Fibroblast of lung (primary cell): ENCODE measurements at places on chromosomes 11 and 22. TPM values are rescaled to one million over a fixed set of nuclear protein-coding genes. Genes with fewer than 3 reads are reported as not detected.
A peak's percentile ranks its signal among the peaks of the same experiment; 100 is the strongest.

DNA sequence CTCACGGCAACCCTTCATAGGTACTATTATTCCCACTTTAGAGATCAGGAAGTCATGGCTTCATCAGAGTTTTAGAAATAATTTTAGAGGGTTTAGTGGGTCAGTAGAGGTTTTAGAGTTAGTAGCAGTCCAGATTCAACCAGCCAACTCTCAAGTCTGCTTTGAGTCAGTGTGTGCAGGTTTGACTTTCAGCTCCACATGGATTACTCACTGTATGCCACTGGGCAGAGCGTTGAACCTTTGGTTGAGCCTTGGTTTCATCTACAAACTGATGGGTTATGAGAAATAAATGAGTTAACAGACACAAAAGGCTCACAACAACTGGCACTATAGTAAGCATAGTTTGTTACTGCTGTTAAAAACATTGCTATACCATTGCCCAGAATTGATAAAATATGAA, 19.0 kb upstream of the TP53AIP1 start:
- no peaks in the 10 kb centered on the region for H3K36me3 ChIP-seq
- no peak overlapping the region for H3K4me3 ChIP-seq
- no peaks in the 10 kb centered on the region for H3K4me1 ChIP-seq
- no peaks in the 10 kb centered on the region for H3K27me3 ChIP-seq
- H3K27ac ChIP-seq, result no peak overlapping the region

DNA sequence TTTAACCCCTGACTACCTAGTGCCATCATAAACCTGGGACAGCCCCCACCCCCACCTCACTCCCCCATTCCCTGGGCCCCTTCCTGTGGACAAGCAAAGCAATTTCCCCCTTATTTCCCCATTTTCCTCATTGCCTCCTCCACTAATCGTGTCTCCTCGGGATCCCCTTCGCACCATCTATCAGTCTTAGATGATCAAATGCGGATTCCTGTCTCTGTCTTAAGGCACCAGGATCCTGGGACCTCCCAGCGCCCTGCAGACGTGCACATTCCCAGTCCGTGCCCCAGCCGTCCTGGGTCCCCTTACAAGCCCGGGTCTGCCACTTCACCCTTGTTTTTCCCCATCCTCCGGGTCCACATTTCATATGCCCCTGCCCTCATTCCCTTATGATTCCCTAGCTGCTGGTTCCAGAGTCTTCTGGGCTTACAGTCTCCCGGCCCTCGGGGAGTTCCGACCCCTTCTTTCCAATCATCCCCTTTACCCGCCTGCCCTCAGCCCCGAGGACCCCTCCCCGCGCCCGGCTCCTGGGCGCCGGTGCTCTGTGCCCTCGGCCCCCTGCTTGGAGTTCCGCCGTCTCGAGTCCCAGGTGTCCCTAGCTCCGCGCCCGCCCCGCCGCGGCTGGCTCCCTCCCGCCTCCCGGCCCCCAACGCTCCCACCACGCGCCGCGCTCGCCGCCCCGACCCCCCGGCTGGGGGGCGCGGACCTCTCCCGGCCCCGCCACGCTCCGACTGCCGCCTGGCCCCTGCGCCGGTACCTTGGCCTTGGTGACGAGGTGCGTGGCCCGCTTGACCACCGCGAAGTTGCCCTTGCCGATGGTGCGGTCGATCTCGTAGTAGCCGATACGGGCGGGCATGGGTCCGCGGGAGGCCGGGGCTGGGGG, 599 bp downstream of the SIK3 start:
- H3K36me3 ChIP-seq, result no peaks in the 10 kb centered on the region
- peak overlapping the region; percentile 86 for H3K4me3 ChIP-seq
- peaks cover 15% of the 10 kb centered on the region for H3K4me1 ChIP-seq
- peak overlapping the region; percentile 89 for H3K27ac ChIP-seq

The CRYBB3 gene
- not detected in 2 replicates for total RNA-seq

DNA sequence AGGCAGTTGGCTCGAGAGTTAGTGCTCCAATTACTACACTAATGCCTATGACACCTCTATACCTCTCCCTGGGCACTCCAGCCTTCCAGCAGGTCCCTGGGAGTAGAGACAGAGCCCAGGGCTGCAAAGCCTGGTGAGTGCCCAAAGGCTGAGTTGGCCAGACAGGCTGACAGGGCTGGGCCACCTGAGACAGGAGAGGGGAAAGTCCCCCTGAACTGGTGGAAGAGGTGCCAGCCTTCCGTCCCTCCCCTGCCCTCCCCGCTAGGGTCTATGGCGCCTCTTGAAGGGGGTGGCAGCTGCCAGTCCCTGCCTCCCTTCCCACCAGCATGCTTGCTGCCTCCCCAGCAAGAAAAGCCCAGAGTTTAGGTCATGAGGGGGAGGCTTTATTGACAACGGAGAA, 3.0 kb downstream of the KCNJ11 start:
- no peak overlapping the region for H3K4me3 ChIP-seq
- H3K4me1 ChIP-seq, result no peaks in the 10 kb centered on the region
- H3K36me3 ChIP-seq, result no peaks in the 10 kb centered on the region
- no peak overlapping the region for H3K27ac ChIP-seq

DNA sequence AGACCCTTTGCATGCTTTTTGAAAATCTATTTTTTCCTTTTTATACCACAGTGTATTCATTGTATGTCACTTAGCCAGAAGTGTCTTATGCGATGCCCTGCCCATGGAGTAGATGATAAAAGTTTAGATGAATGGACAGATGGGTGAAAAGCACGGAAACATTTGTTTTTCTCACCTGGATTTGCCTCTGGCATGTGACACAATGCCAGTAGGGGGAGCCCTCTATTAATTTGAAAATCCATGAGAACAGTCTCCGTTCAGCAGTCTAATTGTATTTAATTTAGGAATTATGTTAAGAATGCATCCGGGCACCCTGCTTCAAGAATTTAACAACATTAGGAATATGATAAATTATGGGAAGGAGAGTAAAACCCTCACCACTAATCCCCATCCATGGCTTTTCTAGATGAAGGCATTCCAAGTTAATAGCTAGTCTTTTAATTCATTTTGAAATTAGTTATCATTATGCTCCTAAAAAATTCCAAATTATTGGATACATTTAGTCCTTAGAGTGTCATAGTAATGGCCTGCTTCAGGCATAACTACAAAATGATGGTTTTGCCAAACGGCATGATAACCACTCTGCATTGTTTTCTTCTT, 55.3 kb upstream of the ALKBH3 start:
- H3K27me3 ChIP-seq, result no peaks in the 10 kb centered on the region
- H3K4me3 ChIP-seq, result no peak overlapping the region
- H3K36me3 ChIP-seq, result no peaks in the 10 kb centered on the region
- H3K4me1 ChIP-seq, result peaks cover under 1% of the 10 kb centered on the region

DNA sequence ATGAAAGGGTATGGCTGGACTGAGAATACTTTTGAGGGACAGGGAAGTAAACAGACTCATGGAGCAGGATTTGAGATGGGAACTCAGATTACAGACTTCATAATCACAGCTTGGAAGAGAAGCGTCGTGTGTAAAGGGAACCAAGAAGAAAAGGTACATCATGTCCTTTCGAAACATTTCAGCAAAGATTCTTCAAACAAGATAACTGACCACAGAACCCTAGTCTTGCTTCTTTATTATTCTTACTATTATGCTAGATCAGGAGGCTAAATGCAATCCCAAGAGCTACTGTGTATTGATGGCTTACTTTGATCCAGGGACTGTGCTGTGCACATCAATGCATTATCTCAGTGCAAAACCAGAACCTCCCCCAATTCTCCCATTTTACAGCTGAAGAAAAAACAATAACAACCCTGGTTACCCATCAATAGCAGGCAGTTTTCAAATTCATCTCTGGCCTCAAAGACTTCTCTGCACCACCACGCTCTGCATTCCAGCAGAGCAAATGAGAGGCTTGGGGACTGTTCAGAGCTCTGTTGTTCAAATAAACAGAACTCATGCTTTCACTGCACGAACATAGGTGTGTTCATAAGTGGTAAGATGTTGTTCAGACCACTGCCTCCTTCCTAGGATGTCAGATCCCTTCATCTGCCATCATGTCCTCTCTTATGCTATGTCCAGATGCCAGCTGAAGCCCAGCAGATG, 104.8 kb upstream of the NAV2 start:
- H3K36me3 ChIP-seq, result no peaks in the 10 kb centered on the region
- H3K4me3 ChIP-seq, result no peak overlapping the region
- DNase-seq, result no peak
- H3K4me1 ChIP-seq, result no peaks in the 10 kb centered on the region
- H3K27me3 ChIP-seq, result peaks cover 6% of the 10 kb centered on the region

- peaks cover 10% of the 10 kb centered on the region for H3K36me3 ChIP-seq
- no peak for DNase-seq
- H3K4me3 ChIP-seq, result no peak overlapping the region
- H3K4me1 ChIP-seq, result peaks cover 2% of the 10 kb centered on the region
Observed at GRCh38 chr11:66279092-66279734, 1.2 kb downstream of the CNIH2 start.

DNA sequence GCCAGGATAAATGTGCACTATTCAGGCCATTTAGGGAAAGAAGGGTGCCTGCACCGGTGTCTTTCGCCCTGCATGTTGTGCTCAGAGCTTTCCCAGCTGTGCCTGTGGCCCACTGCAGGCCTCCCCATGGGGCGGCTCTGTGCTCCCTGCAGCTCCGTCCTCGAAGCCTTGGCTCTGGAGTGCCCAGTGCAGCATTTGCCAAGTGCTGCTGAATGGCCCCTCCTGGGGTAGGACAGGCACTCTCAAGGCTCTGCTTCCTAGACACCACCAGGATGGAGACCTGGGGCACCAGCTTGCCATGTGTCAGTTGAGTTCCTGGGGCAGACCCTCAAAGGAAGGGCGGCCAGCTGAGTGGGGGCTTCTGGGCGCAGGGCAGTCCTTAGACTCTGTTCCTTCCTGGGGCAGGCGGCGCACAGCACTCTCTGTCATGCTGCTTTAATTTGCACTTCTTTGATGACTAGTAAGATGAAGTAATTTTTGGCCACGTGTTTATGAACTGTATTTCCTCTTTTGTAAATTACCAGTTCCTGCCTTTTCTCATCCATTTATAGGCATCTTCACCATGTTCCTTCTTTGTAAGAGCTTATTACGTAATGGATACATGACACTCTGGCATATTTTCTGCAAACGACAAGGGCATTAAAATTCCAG, 32.1 kb upstream of the GNB1L start:
- peak; percentile 76 for DNase-seq
- H3K4me1 ChIP-seq, result peaks cover 31% of the 10 kb centered on the region
- peak overlapping the region; percentile 46 for H3K27ac ChIP-seq
- H3K27me3 ChIP-seq, result no peaks in the 10 kb centered on the region

DNA sequence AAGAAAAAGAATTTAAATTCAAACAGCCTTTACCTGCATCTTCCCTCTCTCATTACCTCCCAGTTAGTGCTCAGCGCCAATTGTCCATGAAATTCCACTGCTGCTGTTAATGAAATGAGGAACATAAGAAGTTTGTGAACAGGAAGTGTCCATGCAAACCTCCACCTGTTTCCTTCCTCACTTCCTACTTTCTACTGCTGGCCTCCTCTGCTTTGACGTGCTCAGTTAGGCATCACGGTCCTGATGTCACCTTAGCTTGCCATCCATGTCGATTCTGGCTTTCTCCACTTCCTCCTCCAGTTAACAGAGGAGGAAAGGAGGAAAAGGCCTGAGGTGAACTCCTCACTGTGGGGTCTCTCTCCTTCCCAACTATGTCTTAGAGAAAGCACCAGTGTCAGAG, 26.9 kb upstream of the HTR3A start:
- H3K4me1 ChIP-seq, result no peaks in the 10 kb centered on the region
- H3K27ac ChIP-seq, result no peak overlapping the region
- H3K4me3 ChIP-seq, result no peak overlapping the region
- H3K36me3 ChIP-seq, result no peaks in the 10 kb centered on the region
